ENCODE measurements at places on chromosomes 5 and 9.

DNA sequence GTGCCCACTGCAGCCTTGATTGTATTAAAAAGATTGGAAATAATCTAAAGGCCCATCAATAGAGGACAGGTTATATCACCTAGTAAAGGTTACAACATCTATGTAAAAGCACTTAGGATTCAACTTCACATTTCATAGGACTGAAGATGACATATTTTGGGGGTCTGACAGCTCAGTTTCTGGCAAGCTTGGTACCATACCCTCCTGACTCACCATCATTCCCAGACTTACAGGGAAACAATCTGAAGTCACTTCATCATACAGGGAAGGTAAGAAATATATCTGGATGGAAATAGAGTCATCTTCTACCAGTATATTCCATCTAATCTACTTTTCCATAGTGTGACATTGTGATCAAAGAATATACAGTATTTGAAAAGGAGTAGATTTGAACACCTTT, 28.8 kb upstream of the DAB2 start:
- DNase-seq, result no peak

- no peak for DNase-seq
Observed at GRCh38 chr5:2460098-2460497, 291.4 kb downstream of the IRX2 start.

- DNase-seq, result no peak
Observed at GRCh38 chr9:6894135-6894534, 136.4 kb downstream of the KDM4C start.

DNA sequence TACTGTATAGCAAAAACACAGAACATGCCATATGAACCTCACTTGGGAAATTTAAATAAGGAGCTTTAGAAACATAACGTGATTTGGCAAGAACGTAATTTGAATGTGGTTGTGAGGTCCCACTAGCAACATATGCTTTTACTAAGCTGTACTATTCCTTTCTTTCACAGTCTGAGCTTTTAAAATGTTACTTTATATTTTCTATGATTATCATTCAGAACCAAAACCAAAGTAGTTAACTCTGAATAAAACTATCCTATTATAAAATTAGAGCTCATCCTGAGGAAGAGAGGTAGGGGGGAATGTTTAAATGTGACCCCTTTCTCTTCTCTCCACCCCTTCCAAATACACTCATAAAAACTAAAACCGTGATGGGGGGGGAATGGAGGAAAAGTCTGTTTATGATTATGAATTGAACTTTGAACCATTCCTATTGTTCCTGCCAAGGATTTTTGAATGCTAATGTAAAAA, 435.7 kb downstream of the NFIB start:
- DNase-seq, result no peak

GRCh38 chr5:75612226-75612569, 945 bp downstream of the ANKDD1B start:
- no peak for DNase-seq

DNA sequence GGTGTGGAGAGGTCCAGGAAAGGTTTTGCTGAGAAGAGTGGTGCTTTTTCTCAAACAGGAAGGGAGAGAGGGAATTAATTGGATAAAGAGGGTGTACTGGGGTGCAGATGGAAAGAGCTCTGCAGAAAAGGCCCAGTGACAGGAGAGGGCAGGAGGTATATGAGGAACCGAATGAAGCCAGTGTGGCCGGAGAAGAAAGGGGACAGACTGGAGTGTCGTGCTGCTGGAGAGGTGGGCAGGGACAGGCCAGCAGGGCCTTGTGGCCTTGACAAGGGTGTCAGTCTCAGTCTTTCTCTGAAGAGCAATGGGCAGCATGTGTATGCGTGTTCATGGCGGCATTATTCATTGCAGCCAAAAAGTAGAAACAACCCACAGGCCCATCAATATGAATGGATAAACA, 48.1 kb downstream of the ARHGEF37 start:
- no peak for DNase-seq

- no peak for DNase-seq
Observed at GRCh38 chr5:172715931-172716682, 54.9 kb downstream of the DUSP1 start.

- no peak for DNase-seq
Observed at GRCh38 chr9:24899463-24899862, 353.8 kb upstream of the IZUMO3 start.

- DNase-seq, result peak; percentile 40
Observed at GRCh38 chr9:133726401-133727276, 11.5 kb downstream of the SARDH start.

DNA sequence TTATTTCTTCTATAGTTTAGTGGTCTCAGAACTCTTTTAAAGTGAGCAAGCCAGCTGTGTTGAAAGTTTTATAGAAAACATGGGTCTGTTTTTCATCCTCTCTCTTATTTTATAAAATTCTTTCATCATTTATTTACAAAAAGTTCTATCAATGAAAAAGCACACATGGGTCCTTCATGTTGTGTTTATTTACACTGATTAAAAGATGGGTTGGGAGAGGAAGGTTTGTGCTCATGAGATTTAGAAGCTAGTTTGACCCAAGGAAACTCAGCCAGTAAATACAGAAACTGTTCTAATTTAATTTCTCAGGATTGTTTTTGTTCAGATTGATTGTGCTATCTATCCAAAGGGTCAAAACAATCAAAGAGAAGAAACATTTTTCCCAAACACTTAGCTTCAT, 178.8 kb upstream of the KLF9 start:
- no peak for DNase-seq

DNA sequence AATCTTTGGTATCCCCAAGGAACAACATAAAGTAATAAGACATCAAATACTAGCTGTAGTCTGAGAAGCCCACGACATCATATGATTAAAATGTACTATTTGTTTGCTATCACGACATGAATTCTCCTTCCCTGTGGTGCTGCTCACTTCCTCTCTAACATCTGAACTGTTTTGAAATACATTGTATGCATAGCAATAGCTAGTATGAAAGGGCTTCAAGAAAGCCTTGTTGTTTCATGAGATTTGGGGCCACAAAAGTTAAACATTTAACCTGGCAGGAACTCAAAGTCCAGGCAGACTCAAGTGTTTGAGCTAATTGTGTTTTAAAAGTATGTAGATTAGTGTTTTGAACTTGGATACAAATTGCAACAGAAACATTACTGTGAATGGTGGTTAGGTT, 237.4 kb upstream of the PTGER4 start:
- DNase-seq, result no peak

DNA sequence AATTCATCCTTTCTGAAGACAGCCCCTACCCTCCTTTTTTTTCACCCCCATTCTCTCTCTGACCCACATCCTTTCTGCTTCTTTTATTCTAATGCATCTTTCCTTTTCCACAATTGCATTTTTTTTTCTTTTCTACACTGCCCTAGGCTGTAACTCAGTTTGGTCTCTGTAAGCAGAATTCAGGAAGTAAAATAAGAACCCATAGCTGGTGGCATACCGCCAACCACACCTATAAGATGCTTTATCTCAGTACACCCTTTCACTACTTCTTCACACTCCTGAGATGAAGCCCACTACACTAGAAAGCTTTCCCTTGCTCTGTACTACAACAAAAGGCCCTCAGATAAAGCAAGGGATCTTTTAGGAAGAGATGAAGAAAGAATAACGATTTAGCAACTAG, 16.1 kb upstream of the TSSK1B start:
- DNase-seq, result no peak

GRCh38 chr9:8924562-8924961, 1125.0 kb upstream of the DMAC1 start:
- DNase-seq, result no peak

DNA sequence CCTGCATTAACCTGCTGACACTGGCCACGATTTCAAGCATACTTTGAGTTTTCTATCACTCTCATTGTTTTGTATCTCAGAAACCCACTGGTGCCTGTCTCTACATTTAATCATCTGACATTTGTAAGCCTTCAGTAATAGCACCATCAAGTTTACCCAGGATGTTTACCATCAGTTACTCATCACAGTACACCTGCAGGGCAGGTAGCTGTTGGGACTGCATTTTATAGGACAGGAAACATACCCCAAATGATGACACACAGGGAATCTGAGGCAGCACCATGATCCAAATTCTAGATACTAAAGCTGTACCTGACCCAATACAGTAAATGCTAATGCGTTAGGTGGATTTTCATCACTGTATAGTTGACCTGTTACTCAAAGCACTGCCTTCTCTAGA, 114.2 kb downstream of the FEM1C start:
- DNase-seq, result no peak

DNA sequence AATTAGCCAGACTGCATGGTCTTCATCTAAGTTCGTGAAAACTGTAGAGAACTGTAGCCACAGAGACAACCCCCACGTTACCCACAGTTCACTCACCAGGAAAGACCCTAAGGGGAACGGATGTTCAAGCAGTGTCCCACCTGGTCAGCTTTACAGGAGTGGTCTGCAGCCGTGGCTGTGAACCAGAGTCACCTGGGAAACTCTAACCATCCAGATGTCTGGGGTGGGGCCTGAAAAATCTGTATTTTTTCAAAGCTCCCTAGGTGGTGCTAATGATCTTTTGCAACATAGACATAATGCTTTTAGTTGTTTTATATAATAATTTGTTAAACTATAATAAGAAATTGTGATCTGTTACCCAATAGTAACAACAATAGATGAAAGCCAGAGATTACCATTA, 47.7 kb upstream of the ANGPTL2 start:
- no peak for DNase-seq

GRCh38 chr9:116232424-116233159, 79.0 kb downstream of the PAPPA start:
- no peak for DNase-seq

DNA sequence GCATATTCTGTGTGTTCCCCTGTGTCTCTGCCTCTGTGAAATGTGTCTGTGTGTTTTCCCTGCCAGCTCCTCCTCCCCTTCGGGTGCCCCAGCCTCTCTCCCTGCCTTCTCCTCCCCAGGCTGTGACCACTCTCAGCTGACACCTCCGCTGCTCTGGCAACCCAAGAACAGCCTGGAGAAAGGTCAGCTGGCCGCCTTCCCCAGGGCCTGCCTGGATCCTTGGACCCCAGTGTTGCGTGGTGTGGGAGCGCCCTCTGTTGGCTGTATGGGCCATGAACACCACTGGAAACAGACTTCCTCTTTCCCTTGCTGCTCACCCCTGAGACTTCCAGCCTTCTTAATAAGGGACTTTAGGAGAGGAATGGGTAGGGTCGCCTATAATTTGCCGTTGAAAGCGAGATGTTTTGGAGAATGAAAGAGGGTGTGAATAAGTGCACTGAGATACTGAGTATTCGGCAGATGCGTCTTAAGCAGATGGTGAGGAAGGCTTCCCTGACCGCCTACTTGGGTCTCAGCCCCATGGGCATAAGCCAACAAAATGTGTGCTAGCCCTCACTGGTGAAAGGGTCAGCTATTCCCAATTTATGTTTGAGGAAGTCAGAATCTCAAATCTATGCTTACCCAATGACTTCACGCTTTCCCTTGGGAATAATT, 114.9 kb upstream of the TRIM32 start:
- no peak for DNase-seq

DNA sequence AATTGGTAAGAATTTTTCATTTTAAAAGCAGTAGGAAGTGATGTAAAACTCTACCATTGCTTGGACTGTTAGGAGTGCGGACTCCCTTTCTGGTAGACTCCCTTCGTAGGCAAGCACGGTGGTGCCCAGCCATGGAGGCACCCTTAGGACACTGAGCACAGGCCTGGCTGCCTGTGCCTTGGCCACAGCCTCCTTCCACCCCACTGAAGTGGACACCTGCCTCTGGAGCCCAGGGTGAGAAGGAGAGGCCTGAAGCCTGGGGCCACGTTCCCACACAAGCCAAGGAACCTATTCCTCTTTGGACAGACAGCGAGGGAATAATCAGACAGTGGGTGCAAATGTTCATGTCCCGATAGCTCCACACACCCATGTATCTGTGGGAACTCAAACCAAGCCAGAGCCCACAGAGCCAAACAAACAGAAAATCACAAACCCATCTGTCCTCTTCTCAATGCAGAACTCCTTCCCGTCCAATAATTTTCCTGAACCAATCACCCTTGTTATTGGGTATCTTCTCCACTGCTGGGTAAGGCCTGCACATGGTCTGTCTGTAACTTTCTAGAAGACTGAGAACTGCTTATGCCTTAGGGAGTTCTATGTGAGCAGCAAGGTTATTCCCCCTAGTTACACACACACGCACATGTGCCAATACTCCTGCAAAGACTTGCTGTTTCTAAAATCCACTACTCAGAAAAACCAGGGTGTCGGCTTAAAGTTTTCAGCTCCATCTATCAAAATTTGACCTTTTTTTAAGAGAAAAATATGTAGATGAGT, 45.2 kb downstream of the UBE2QL1 start:
- no peak for DNase-seq

DNA sequence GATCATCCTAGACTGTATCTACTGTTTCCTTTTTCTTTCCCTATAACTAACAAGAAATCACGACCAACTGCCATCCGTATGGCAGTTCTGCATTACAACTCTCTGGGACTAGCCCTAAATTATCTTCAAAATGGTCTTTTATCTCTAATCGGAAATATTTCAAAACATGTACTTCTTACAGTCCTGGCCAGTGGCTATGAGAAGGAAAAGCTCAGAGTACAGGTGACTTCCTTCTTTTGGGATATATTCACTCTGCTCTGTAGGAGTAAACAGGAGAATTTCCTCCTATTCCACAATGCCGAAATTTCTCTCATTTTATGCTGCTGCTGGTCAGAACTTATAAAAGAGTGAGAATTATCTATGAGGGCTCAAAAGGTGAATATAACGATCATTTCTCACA, 1.8 kb upstream of the SEPTIN8 start:
- DNase-seq, result no peak

- no peak for DNase-seq
Observed at GRCh38 chr9:137630679-137631078, 11.9 kb downstream of the EHMT1 start.

GRCh38 chr9:16143947-16144890, 591.4 kb downstream of the CCDC171 start:
- DNase-seq, result no peak

GRCh38 chr9:107172979-107173347, 110.1 kb upstream of the RAD23B start:
- DNase-seq, result no peak

- DNase-seq, result no peak
Observed at GRCh38 chr5:140043508-140043872, 391 bp upstream of the NRG2 start.

- DNase-seq, result no peak
Observed at GRCh38 chr5:100616291-100616690, 81.1 kb downstream of the FAM174A start.

DNA sequence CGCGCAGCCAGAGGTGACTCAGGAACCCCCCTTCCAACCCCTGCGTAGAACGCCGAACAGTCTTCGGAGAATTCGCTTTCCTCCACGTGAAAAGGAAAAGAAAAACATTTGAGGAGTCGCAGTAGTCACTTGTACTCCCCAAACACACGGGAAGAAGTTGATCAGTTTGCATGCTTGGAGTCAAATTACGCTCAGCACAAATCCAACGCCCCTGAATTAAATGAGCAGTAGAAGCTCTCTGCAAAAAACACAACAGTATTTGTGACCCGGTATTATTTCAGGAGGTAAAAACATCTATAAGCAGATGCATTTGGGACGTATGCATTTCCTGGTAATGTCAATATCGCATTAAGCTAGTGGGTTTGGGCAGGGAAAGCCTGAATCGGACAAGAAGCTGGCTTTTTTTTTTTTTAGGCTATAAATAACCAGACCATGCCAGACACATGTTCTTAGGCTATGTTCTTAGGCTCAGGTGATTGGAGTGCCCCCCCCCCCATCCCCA, 854 bp upstream of the ARL15 start:
- no peak for DNase-seq

GRCh38 chr9:130443840-130444492, 795 bp upstream of the ASS1 start:
- DNase-seq, result no peak
